Stimulated activated CD4-positive, alpha-beta T cell treated with anti-CD3 and anti-CD28 coated beads, Interleukin-15, amount 100 ng/mL, for 24 hours (primary cell): ENCODE measurements at places on chromosomes 7 and 10.
A peak's percentile ranks its signal among the peaks of the same experiment; 100 is the strongest.

- DNase-seq = peak; percentile 20
Measured at GRCh38 chr7:42236266-42236975, 588 bp downstream of the GLI3 start.

- no peak for DNase-seq
Measured at GRCh38 chr7:95433952-95434556, 774 bp downstream of the PON2 start.

GRCh38 chr10:13502380-13502779, 26.4 kb downstream of the BEND7 start:
- DNase-seq = no peak

- DNase-seq = peak; percentile 15
Measured at GRCh38 chr10:33336582-33337325, 2.3 kb upstream of the NRP1 start.

GRCh38 chr10:30160271-30160982, 101.0 kb upstream of the JCAD start:
- DNase-seq = no peak

- no peak for DNase-seq
Measured at GRCh38 chr10:125257521-125258108, 97.3 kb upstream of the CTBP2 start.

GRCh38 chr7:108181073-108181985, 51.2 kb upstream of the LAMB4 start:
- no peak for DNase-seq

DNA sequence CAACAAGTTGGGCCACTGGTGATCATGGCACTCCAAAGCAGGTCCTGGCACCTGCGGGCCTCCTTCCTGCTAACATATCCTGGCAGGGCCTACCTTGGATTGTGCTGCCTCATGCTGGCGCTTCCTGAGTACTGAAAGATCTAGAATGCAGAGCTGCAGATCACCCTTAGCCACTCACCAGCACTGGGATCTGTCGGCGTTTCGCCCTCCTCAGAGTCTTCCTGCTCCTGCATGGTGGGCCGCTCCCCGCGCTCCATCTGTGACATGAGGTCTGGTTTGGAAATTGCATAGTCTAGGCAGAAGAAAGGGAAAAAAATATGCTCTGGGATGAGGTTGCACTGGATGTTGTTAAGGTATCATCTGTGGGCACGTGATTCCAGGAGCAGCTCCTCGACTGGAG, 10.0 kb downstream of the ZNF777 start:
- DNase-seq = no peak

- no peak for DNase-seq
Measured at GRCh38 chr10:85618841-85619240, 747.8 kb downstream of the GRID1 start.

DNA sequence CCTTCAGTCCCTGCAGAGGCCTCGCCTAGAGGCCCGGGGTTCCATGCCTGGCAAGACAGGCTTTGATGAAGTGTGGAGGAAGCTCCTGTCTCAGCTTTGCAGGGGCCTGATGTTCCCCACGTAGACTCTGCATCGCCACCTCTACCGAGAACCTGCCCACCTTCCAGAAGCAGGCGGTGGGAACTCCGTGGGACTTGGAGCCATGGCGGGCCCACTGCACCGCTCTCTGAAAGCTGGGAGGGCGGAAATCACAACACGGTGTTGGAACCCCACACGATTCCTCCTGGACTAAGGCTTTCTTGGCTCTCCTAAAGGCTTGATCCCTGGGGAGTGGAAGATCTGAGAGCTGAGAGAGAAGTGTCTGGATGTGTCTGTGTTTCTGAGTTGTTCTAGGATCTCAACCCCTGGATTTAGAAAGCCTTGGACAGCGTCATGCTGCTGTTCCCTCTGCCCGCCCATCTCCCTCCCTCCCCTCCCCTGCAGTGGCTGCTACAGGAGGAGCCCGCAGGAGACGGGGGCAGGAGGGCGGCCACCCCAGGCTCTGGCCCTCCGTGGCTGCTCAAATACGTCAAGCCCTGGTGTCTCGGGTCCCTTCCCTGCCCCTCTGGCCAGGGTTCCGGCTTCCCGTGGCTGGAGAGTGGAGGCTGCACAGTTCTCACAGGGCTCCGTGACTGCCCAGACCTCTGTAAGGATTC, 79.7 kb downstream of the VIPR2 start:
- no peak for DNase-seq

GRCh38 chr10:17220652-17221100, 7.4 kb upstream of the VIM start:
- no peak for DNase-seq

GRCh38 chr7:145845345-145845744, 271.3 kb upstream of the CNTNAP2 start:
- no peak for DNase-seq

DNA sequence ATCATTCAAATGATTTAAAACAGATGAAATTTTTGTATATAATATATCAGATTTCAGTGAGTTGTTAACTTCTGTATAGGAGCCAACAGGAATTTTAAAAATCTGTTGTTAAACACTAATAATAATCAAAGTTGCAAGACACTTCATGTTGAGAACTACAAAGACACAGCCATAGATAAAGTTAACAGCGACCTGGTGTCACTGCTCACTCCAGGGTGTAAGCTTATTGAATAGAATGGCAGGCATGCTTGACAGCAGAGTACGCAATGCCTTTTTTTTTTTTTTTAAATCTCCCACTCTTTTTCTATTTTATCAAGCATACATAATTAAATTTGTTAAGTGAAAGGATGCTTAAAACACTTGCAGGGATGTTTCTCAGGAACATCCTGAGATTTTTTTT, 32.0 kb downstream of the PCDH15 start:
- no peak for DNase-seq

DNA sequence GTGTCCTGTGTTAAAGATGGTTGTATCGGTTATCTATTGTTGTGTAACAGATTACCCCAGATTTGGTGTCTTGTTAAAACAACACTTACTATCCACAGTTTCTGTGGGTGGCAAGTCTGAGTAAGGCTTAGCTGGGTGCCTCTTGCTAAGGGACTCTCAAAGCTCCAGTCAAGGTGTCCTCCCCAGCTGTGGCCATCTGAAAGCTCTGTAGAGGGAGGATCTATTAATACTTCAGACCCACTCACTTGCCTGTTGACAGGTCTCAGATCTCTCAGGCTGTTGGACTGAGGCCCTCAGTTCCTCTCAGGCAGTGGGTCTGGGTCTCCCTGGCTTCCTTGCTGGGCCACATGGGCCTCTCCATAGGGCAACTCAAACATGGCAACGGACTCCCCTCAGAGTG, 19.6 kb downstream of the ARID5B start:
- no peak for DNase-seq

GRCh38 chr10:47224546-47225218, 75.3 kb upstream of the GDF10 start:
- no peak for DNase-seq

- DNase-seq = no peak
Measured at GRCh38 chr10:106898446-106898845, 266.1 kb downstream of the SORCS1 start.

DNA sequence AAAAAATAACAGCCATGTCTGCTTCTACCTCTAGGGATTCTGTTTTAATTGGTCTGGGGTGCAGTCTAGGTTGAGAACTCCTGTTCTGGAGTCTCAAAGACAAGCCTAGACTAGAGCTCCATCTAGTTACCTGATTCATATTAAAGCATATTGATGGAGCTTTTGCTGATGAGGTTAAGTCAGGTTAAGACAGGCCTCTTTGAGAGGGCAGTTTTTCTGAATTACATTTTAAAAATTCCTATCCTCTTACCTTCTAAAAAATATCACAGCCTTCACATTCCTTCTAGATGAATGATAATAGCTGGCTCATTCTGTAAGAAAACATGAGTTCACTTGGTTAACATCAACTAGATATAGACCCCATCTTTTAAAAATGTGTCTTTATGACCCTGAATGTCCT, 28.9 kb downstream of the MGAM start:
- DNase-seq = no peak

DNA sequence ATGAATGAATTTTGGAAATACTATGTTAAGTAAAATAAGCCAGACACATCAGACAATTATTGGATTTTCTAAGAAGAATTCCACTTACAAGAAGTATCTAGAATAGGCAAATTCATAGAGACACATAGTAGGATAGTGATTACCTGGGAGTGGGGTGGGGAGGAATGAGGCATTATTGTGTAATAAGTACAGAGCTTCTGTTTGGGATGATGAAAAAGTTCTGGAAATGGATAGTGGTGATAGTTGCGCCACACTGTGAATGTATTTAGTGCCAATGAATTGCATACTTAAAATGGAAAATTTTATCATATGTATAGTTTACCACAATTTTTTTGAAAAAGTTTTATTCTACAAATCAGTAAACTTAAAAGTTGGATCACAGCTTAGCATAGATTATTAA, 297.2 kb upstream of the KAT6B start:
- no peak for DNase-seq

- DNase-seq = no peak
Measured at GRCh38 chr10:23384364-23384763, 39.8 kb upstream of the C10orf67 start.

GRCh38 chr10:1206101-1206500, 149.9 kb downstream of the WDR37 start:
- no peak for DNase-seq

DNA sequence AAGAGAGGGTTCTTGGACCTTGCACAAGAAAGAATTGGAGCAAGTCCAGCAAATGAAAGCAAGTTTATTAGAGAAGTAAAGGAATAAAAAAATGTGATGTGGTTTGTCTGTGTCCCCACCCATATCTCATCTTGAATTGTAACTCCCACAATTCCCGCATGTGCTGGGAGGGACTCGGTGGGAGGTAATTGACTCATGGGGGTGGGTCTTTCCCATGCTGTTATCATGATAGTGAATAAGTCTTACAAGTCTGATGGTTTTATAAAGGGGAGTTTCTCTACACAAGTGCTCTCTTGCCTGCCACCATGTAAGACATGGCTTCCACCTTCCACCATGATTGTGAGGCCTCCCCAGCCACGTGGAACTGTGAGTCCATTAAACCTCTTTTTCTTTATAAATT, 39.2 kb upstream of the FZD9 start:
- DNase-seq = no peak

GRCh38 chr10:117547016-117547715, 4.6 kb downstream of the EMX2 start:
- no peak for DNase-seq

DNA sequence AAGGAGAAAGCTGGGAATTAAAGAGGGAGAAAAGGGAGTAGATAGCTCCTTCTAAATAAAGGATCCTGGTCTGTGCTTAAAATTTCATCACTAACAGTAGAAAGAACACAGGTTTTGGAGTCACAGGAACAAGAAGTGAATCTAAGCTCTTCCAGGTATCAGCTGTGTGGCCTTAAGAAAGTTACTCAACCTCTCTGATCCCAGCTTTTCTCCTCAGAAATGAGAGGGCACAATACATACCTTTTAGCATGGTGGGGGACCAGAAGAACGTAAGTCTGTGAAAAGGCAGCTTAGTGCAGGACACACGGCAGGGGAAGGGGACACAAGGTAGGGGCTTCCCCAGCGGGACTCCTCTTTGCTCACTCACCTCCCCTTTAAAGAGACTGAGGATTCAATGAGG, 13.4 kb downstream of the GFRA1 start:
- DNase-seq = no peak

GRCh38 chr10:103832806-103833205, 22.6 kb downstream of the SH3PXD2A start:
- DNase-seq = no peak

GRCh38 chr10:104066945-104067344, 18.7 kb downstream of the COL17A1 start:
- no peak for DNase-seq

DNA sequence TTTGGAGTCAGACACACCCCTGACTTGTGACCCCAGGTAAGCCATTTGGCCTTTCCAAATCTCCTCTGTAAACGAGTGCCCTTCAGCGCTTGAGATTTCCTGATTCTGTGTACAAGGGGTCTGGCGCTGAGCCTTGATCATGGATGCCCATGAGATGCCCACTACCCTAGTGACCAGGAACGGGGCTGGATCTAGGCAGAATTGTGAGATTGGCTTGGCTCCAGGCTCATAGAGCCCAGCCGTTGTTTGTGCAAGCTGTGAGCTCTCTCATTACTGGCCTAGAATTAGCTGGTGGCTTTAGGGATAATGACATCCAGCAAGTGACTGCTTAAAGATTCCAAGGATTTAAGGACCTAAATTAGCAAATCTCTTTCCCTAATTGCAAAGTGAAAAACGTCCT, 84.9 kb downstream of the CAMK1D start:
- DNase-seq = no peak

DNA sequence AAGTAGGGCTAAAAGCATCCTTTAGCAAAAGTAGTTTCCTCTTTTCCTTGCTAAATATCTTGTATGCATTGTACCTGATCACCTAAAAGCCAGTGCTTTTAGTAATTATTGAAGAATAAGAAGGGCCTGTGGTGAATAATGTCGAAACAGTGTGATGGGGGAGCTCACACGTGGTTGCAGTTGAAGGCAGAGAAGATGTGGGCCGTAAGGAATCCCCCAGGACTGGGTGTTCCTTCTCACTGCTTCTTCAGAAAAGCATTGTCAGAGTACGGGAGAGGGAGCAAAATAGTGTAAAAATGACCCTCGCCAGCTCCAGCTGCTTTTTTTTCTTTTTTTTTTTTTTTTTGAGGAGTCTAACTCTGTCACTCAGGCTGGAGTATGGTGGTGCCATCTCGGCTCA, 201.1 kb downstream of the NSUN6 start:
- no peak for DNase-seq

DNA sequence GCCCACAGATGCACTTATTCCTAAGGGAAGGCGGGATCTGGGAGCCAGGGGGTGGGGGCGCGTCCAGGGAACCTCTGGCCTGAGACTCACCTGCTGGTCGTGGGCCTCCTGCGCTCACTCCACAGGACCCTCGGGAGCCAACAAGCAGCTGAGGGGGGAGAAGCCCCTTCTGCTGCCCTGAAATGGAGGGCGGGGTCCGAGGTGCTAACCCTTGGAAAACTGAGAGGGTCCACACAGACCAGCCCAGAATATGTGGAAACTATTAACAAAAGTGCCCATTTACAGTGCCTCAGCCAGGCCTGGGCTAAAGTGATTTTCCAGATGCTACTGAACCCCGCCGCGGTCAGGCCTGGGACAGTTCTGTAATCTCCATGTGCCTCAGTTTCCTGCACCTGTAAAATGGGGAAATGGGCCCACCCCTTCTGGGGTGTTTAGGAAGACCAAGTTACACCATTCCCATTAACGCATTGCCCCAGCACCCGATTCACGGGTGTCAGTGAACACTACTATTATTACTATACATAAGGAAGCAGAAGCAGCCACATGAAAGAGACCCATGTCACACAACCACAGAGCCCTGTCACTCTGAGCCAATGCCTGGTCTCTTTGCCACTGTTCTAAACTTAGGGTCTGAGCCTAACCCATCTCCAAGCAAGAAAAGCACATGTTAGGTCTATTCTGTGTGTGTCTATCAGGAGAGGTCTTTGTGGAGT, 630 bp upstream of the VSTM4 start:
- DNase-seq = no peak

GRCh38 chr7:15854841-15855524, 168.5 kb upstream of the MEOX2 start:
- DNase-seq = no peak

GRCh38 chr10:126392469-126392868, 4.2 kb upstream of the ADAM12 start:
- no peak for DNase-seq

- DNase-seq = no peak
Measured at GRCh38 chr7:153696242-153696641, 356.0 kb upstream of the DPP6 start.

GRCh38 chr10:24703700-24704099, 20.0 kb downstream of the ARHGAP21 start:
- no peak for DNase-seq

GRCh38 chr10:122296363-122297120, 25.4 kb downstream of the BTBD16 start:
- DNase-seq = no peak
